Calu3 (cell line): ENCODE measurements at places on chromosomes 11 and 22.
A peak's percentile ranks its signal among the peaks of the same experiment; 100 is the strongest.

DNA sequence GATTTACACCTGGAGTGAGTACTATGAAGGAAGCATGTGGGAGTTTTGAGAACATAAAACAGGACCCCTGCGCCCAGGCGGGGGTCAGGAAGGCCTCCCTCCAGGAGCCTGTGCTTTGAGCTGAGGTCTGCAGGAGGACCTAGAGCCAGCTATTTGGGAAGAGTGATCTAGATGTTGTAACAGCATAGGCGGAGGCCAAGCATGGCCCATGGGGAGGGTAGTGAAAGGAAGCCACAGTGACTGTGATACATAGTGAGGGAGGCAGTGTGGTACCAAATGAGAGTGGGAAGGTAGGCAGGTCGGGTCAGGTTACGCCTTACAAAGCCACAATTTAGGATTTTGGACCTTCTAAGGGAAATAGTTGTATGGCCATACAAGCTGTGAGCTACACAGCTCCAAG, 147.5 kb downstream of the PARVA start:
- no peak for DNase-seq

DNA sequence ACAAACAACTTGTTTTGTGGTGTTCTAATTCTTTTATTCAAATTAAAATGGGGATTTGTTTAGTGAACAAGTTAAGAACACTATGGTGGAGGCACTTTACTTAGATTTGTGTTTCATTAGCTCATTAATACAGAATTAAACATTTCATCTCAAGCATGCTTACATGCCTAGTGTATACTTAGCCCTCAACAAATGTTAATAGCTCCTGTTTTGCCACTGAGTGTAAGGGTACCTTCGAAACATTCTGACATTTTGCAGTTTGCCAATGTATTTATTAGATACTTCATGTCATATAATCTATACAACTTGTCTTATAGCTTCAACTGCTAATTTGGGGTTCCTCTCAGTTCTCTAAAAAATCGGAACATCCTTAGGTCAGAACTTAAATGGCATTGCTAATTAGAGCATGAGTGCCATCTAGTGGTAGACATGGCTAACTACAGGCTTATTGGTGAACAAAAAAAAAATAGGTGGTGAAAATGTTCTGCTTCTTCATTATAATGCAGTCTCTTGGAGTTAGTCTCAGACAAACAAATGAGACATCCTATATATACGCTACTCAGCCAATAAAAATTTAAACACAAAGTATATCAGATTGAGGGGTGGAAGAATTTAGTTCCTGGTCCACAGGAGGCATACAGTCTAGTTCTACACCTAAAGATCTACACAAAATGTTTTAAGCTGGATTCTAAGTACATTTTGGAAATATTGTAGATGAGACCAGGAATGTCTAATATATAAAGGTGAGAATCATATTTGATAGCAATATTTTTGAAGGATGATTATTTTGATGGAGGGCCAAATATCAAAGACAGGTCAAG, 4.9 kb upstream of the CNTN5 start:
- DNase-seq = no peak

GRCh38 chr22:37390075-37390474, 37.2 kb downstream of the ELFN2 start:
- DNase-seq = no peak

- DNase-seq = no peak
These were observed 87.0 kb upstream of the THY1 start for GRCh38 chr11:119509969-119510401.

GRCh38 chr11:19920982-19921381, 208.3 kb downstream of the NAV2 start:
- DNase-seq = no peak

DNA sequence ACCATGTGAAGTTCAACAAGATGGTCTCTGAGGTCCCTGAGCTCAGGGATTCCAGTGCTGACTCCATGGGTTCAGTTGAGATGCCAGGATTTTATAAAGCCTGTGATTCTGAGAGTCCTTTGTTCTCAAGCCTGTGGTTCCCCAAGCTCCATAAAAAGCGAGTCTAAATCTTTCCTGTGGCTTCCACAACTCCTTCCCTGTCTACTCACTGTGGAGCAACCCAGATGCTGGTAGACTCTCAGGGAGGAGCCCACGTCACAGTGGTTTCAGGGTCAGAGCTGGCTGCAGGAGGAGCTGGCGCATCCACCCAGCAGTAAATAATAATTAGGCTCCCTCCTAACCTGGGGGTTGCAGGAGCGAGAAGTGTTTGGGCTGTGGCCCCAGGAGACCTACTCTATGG, 2.0 kb upstream of the RELT start:
- DNase-seq = no peak

GRCh38 chr22:26674211-26675190, 17.1 kb downstream of the MIAT start:
- no peak for DNase-seq

DNA sequence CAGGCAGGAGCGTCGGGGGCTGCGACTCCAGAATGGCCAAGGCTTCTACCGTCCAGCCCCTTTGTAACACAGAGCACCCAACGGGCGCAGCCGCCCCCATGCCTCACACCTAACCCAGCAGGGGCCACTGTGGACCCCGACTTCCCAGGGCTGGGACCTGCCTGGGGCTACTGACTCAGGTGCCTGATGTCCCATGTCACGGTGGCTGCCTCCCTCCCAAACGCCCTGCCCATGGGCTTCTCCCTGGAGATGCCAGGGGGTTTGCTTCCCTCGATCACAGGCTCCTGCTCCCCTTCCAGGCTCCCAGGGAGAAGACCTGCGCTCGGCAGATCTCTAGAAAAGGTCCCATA, 84.0 kb downstream of the MYEOV start:
- no peak for DNase-seq

DNA sequence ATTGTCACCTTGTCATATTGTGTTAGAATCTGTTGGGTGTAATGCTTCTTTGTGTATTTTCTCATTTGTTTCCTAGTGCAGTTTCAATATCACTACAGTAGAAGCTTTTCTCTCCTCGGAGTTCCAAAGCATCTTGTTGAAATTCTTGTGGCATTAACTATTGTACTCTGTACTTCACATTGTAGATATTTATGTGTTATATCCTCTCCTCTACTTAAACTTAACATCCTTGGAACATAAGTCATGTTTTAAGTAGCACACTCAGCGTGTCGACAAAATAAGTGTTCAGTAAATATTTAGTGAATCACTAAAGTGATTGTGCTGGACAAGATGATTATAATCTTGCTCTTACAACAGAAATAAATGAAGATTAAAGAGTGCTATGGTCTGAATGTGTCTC, 201.7 kb downstream of the ARHGAP42 start:
- no peak for DNase-seq

DNA sequence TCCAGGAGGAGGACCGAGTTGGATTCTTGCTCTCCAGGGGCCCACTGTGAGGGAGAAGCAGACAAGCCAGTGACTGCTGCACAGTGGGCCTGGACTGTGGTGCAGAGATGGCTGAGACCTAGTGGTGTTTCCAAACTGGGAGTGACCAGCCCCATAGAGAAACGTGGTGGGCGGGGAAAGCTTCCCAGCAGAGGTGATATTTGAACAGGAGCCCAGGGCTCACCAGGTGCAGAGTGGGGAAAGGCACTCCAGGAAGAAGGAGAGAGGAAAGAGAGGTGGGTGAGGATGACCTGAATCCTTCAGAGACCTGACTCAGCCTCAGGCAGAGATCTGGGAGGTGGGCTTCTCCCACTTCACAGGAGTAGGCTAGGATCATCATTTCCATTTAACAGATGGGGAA, 52.1 kb upstream of the RASD2 start:
- no peak for DNase-seq

- DNase-seq = no peak
These were observed 200.5 kb upstream of the LRRC4C start for GRCh38 chr11:41659985-41660384.

GRCh38 chr11:102252339-102252891, 64.9 kb upstream of the BIRC3 start:
- DNase-seq = no peak

GRCh38 chr22:40385036-40385782, 14.8 kb downstream of the SGSM3 start:
- DNase-seq = peak; percentile 17

DNA sequence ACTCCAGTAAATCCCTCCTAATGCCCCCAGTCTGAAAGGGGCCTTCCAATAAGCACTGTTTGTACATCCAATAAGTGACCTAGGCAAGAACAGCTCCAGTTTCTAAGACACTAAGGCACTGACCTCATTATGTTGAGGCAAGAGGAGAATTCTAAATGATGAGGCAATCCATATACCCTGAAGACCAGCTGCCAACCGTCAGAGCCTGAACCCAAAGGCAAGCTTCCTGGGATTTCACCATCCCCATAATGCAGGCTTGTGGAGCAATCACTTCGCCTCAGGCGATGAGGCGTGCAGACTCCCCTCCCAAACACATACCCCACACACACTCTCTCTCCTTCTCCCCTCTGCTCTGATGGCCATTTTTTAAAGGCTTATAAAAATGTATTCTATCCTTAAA, 49.5 kb downstream of the LGR4 start:
- no peak for DNase-seq

GRCh38 chr11:89175796-89176195, 1.9 kb upstream of the TYR start:
- DNase-seq = no peak

DNA sequence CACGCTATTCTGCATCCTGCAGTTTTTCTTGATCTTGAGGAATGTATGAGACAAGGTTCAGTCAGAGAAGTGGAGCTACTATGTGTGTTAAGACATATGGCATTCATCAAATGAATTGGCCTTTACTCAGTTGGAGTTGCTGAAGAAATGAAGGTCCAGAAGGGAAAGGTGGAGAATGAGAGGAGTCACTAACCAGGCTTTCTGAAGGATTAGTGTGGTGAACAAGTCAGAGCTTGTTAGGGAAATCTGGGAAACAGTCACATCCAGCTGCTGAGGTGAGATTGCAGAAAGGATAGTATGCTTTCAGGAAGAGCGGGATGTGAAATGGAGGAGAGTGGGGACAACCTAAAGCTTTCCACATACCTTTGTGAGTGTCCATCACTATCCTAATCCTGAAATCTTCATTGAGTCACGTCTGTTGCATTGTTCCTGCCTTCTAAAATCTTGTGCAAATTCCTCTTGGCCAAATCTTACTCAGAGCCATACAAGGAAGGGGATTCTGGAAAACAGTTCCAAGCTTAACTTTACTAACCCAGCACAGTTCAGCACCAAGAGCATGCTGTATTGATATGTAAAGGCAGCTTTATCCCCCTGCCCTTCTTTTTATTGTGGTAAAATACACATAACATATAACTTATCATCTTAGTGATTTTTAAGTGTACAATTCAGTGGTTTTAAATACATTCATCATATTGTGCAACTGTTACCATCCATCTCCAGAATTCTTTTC, 11.4 kb upstream of the PITPNB start:
- DNase-seq = no peak

GRCh38 chr11:69121621-69122325, 34.0 kb upstream of the SMIM38 start:
- no peak for DNase-seq
